HT-29 (cell line): ENCODE measurements at places on chromosomes 5 and 9.

DNA sequence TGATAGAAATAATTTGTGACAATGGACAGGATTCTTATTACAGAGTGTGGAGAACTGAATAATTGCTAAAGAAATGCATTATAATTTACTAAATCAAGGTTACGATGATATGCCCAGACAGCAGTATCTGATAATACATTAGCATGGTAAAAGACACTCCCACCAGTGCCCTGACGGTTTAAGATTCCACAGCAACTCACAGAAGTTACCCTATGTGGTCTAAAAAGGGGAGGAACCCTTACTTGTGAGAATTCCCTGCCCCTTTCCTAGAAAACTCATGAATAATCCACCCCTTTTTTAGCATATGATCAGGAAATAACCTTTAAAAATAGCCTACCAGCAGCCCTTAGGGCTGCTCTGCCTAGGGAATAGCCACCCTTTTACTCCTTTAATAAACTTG lies 244.7 kb upstream of the SLC24A2 start:
- DNase-seq, result no peak

DNA sequence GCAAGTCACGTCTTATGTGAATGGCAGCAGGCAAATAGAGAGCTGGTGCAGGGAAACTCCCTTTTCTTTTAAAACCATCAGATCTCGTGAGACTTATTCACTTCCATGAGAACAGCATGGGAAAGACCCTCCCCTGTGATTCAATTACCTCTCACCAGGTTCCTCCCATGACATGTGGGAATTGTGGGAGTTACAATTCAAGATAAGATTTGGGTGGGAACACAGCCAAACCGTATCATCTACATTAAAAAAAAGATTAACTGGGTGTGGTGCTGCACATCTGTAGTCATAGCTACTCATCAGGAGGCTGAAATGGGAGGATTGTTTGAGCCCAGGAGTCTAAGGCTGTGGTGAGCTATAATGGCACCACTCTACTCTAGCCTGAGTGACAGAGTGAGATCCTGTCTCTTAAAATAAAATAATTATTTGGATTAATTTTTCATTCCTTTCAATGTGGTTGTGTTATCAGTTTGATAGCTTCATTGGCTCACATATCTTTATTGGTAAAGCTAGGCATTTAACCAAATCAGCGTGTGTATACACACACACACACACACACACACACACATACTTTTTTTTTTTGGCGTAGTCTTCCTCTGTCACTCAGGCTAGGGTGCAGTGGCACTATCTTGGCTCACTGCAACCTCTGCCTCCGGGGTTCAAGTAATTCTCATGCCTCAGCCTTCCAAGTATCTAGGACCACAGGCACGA lies 21.8 kb downstream of the DENND4C start:
- no peak for DNase-seq

DNA sequence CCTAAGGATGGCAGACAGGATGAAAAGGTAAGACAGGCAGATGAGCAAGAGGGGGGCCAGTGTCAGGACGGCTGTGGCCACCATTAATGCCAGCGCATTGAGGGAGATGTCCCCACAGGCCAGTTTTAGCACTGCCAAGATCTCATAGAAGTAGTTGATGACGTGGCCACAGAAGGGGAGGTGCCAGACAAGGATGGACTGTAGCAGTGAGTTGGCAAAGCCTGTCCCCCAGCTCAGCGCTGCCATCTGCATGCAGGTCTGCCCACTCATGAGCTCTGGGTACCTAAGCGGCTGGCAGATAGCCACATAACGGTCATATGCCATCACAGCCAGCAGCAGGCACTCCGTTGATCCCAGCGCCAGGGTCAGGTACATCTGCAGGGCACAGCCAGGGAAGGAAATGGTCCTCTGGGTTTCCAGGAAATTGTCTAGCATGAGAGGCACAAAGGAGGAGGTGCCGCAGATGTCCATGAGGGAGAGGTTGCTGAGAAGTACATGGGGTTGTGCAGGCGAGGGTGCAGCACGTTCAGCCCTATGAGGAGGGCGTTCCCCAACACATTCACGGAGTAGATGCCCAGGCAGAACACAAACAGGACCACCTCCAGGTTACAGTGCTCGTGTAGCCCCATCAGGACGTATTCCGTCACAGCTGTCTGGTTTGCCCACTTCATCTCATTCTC lies 10.8 kb downstream of the OR13J1 start:
- DNase-seq, result peak; percentile 41

GRCh38 chr9:114016101-114016500 lies 62.0 kb downstream of the AMBP start:
- no peak for DNase-seq

DNA sequence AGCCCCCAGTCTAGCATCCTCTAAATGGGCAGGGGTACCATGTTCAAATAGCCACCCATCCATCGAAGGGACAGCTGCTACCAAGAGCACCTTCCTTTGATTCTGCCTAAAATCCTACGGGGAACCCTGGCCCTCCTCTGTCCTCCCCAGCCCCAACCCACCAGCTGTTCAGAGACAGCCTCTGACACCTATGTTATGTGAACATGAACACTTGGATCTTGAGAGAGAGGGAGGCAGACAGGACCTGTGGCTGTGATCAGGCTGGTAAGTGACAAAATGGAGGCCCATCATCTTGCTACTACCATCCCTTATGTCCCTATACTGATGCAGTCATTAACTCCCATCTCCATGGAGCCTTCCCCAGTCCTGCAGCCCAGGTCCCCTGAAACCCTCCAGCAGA lies 8.2 kb downstream of the SLC23A1 start:
- no peak for DNase-seq

DNA sequence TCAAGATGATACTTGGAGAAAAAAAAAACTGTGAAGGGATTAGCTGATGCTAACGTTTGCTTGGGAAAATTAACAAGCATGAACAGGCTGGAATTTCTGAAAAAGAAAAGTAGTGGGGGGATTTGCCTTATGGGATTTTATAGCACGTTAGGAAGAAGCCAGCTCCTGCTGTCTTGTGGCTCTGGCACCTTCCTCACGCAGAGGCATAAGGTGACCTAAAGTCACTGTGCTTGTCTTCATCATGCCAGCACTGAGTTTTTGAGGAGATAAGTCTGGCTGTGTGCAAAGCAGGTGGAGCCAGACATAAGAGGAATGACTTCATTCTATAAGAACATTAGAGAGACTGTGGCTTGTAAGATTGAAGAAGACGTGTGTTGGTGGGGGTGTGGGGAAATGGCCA lies 94.4 kb upstream of the MAP1B start:
- DNase-seq, result no peak

GRCh38 chr5:30572279-30572678 lies 621.2 kb upstream of the CDH6 start:
- no peak for DNase-seq
